Panc1 (cell line): ENCODE measurements at places on chromosomes 7 and 10.

- H3K4me3 ChIP-seq, result no peak overlapping the region
- DNase-seq, result peak; percentile 47
- H3K27me3 ChIP-seq, result no peaks in the 10 kb centered on the region
- H3K36me3 ChIP-seq, result no peaks in the 10 kb centered on the region
Measured at GRCh38 chr7:81725812-81726127, 44.1 kb downstream of the HGF start.

- no peaks in the 10 kb centered on the region for H3K4me1 ChIP-seq
- 0 out of 2 replicates have a peak, but pooled peaks cover 2% of the 10 kb centered on the region for H3K36me3 ChIP-seq
- no peak overlapping the region for H3K4me3 ChIP-seq
- DNase-seq, result no peak
Measured at GRCh38 chr7:44445986-44446671, 44.3 kb downstream of the NUDCD3 start.

GRCh38 chr7:42453931-42454361, 216.9 kb upstream of the GLI3 start:
- DNase-seq, result no peak
- H3K4me1 ChIP-seq, result no peaks in the 10 kb centered on the region
- no peak overlapping the region for H3K4me3 ChIP-seq
- H3K36me3 ChIP-seq, result no peaks in the 10 kb centered on the region
- no peak overlapping the region for H3K27ac ChIP-seq
- no peaks in the 10 kb centered on the region for H3K27me3 ChIP-seq

DNA sequence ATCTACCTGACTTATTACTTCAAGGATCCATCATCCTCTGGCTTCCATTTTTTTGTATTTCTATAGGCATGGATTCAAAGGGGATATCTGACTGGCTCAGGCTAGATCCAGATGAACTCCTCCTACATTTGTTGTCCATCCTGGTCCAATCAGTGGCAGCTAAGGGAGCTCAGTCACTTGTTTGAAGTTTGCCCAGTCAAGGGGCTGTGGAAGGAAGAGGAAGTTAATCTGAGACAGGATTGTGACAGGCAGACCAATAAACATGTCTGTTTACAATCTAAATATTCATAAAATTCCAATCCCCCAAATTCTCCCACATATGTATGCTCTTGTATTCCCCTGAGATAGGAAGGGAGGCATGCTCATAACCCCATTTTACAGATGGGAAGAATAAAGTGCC, 48.7 kb downstream of the CAV1 start:
- peak overlapping the region; percentile 23; the same call in 1 of the 2 replicates for H3K27ac ChIP-seq
- no peaks in the 10 kb centered on the region for H3K36me3 ChIP-seq
- H3K4me3 ChIP-seq, result no peak overlapping the region
- H3K27me3 ChIP-seq, result no peaks in the 10 kb centered on the region
- H3K4me1 ChIP-seq, result 0 out of 2 replicates have a peak, but pooled peaks cover 9% of the 10 kb centered on the region

- H3K27ac ChIP-seq, result no peak overlapping the region
- H3K36me3 ChIP-seq, result no peaks in the 10 kb centered on the region
- H3K4me3 ChIP-seq, result no peak overlapping the region
- DNase-seq, result no peak
- H3K4me1 ChIP-seq, result no peaks in the 10 kb centered on the region
Measured at GRCh38 chr10:32232378-32232777, 114.6 kb downstream of the EPC1 start.

DNA sequence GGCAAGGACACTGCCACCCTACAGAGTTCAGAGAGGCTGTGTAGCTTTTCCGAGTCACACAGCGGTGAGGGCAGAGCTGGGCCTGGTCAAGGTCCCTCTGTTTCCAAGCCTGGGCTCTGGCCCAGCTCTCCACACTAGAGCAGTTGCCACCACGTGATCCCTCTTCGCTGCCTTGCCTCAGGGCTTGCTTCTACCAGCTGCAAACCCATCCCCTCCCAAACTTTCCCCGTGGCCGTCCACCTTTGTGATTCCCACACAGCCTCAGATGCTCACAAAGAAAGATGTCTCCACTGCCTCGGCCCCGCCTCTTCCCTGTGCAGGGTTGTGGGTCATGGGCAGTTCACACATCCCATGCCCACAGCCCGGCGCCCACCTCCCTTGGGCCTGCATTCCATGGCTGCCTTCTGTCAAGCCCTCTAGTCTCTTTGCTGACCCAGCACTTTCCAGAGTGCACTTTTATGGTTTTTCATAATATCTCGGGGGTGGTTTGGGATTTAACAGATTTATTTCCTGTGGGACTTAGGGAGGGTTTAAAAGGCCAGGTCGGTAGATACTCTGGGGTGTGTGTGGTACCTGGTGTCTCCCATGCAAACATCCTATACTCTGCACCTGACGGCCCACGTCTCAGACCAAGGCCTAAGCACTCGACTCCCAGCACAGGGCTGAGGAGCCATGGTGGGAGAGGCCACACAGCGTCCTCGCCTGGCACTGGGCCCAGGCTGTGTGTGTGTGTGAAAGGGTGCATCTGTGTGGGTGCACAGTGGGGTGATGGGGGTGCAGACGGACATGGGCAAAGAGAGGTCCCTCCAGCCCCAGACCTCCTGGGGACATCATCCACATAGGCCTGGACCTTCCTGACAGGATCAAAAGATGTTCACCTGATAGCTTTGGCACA, 59.6 kb downstream of the PKD1L1 start:
- no peaks in the 10 kb centered on the region for H3K27me3 ChIP-seq
- H3K36me3 ChIP-seq, result no peaks in the 10 kb centered on the region
- no peak for DNase-seq

DNA sequence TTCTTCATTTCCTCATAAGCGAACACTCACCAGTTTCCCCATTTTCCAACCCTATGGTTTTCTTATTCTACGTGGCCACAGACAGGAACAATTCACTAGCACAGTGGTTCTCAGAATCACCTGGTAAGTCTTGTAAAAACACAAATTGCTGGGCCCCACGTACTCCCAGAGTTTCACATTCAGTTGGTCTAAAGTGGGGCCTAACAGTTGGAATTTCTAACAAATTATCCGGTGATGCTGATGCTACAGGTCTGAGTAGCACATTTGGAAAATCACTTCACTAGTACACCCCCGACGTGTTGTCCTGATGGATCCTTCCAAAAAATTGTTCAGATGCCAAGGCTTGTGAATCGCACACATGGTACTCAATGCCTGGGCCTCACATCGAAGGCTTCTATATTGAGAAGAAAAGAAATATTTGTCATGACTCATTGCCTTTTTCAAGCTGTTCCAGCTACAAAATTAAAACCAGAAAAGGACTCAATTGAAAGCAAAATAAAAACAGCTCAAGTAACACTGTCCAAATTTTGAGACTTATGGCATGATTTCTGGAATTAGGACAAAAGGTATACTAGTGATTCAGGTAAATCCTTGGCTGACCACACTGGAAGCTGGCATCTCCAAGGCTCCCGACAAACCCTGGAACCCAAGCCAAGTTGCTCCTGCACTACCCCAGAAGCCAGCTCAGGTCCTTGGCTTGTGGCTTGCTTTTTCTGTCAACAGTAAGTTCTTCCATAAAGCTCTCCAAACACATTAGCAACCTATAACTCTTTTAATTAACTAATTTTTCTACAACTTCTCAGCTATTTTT, 12.9 kb upstream of the VIM start:
- H3K27ac ChIP-seq, result peak overlapping the region; percentile 99
- H3K27me3 ChIP-seq, result no peaks in the 10 kb centered on the region
- peaks cover 53% of the 10 kb centered on the region for H3K4me1 ChIP-seq
- H3K4me3 ChIP-seq, result peak overlapping the region; percentile 34

DNA sequence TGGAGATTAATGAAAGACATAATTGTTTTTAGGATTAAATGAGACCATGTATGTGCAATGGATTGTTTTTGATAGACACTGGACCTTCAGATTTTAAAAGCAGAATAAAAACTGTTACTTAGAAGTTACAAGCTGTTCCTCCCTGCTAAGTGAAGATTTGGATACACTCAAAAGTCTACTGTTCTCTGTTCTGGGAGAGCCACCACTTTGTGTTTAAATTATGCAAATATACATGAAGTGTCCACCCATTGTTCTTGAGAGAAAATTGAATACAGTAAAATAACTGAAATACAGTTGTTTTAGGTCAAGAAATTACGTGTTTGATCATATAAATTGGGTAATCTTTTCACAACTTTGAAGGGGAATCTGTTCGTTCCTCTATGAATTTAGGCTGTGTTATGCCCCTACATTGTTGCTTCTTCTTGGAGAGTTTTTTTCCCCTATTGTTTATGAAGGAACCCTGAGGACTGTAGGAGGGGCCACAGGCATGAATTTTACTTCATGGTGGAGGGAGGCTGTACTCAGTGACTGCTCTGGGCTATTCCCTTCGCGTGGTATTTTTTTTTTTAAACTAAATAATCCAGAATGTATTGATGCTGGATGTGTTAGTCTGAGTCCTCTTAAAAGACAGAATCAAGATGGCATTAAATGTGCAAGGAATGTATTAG, 18.6 kb upstream of the VCL start:
- no peak for DNase-seq
- peak overlapping the region; percentile 52 for H3K27ac ChIP-seq
- peaks cover 18% of the 10 kb centered on the region; the same call in 1 of the 2 replicates for H3K4me1 ChIP-seq
- H3K36me3 ChIP-seq, result no peaks in the 10 kb centered on the region
- no peaks in the 10 kb centered on the region for H3K27me3 ChIP-seq

DNA sequence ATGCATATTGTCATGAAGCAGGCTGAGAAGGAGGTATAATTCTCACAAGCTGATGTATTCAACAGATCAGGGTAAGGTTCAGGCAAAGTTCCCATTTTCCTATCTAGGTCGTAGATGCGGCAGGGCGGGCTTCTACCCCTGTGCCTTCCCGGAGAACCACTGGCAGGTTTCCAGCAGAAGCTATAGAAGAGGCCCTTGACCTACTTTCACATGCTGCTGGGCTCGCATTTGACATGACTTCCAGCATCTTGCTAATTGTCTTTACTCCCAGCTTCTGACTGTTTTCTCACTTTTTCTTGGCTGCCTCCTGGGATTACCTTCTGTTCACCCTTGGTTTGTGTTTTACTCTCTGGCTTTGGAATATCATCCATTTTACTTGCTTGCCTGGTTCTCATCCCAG, 32.6 kb upstream of the ORC5 start:
- H3K27ac ChIP-seq, result no peak overlapping the region
- peaks cover 10% of the 10 kb centered on the region; the same call in 1 of the 2 replicates for H3K27me3 ChIP-seq
- no peaks in the 10 kb centered on the region for H3K36me3 ChIP-seq

DNA sequence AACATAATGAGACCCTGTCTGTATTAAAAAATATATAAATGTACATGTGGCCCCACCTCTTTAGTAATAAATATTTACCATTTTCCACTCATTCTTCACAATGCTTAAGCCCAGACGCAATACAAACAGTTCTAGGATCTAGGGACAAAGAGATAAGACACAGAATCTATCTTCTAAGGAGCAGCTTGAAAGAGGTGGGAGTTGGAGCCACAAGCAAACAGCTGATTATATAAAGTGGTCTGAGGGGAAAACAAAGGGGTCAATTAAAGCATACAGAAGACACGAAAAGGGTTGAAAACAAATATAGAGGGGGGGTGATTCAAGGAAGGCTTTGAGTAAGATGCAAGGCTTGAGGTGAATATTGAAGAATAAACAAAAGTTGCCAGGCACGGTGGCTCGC, 43.1 kb downstream of the UBE2H start:
- H3K4me3 ChIP-seq, result no peak overlapping the region
- H3K27me3 ChIP-seq, result no peaks in the 10 kb centered on the region
- no peak overlapping the region for H3K27ac ChIP-seq
- no peak for DNase-seq
- no peaks in the 10 kb centered on the region for H3K36me3 ChIP-seq

GRCh38 chr10:5904227-5904626, 14.2 kb downstream of the FBH1 start:
- no peaks in the 10 kb centered on the region for H3K36me3 ChIP-seq
- no peak overlapping the region for H3K4me3 ChIP-seq
- no peaks in the 10 kb centered on the region for H3K4me1 ChIP-seq
- no peak for DNase-seq
- no peak overlapping the region for H3K27ac ChIP-seq

GRCh38 chr7:104242638-104243037, 34.8 kb upstream of the ORC5 start:
- H3K4me3 ChIP-seq, result no peak overlapping the region
- H3K27ac ChIP-seq, result no peak overlapping the region
- peaks cover 10% of the 10 kb centered on the region; the same call in 1 of the 2 replicates for H3K27me3 ChIP-seq
- DNase-seq, result no peak

- H3K27ac ChIP-seq, result no peak overlapping the region
- DNase-seq, result no peak
Measured at GRCh38 chr7:17524746-17525145, 226.3 kb downstream of the AHR start.

DNA sequence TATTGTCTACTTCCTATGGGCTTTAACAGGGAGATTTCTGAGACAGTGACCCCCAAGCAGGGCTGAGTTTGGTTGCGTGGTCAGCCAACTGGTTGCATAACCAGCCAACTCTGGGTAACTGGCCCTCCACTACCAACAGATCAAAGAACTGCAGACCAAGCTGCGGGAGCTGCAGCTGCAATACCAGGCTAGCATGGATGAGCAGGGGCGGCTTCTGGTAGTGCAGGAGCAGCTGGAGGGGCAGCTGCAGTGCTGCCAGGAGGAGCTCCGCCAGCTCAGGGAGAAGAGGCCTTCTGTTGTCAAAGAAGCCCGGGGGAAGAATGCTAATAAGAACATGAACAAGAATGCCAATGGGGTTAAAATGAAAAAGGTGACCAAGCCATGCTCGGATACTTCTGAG, 15.7 kb upstream of the FLNC start:
- H3K27me3 ChIP-seq, result peaks cover 23% of the 10 kb centered on the region
- no peaks in the 10 kb centered on the region for H3K4me1 ChIP-seq
- no peak overlapping the region for H3K4me3 ChIP-seq
- no peaks in the 10 kb centered on the region for H3K36me3 ChIP-seq
- DNase-seq, result no peak

- H3K36me3 ChIP-seq, result no peaks in the 10 kb centered on the region
- peak overlapping the region; percentile 44; the same call in 1 of the 2 replicates for H3K27ac ChIP-seq
- H3K27me3 ChIP-seq, result no peaks in the 10 kb centered on the region
- no peak for DNase-seq
Measured at GRCh38 chr10:60817398-60817805, 39.1 kb downstream of the CDK1 start.

DNA sequence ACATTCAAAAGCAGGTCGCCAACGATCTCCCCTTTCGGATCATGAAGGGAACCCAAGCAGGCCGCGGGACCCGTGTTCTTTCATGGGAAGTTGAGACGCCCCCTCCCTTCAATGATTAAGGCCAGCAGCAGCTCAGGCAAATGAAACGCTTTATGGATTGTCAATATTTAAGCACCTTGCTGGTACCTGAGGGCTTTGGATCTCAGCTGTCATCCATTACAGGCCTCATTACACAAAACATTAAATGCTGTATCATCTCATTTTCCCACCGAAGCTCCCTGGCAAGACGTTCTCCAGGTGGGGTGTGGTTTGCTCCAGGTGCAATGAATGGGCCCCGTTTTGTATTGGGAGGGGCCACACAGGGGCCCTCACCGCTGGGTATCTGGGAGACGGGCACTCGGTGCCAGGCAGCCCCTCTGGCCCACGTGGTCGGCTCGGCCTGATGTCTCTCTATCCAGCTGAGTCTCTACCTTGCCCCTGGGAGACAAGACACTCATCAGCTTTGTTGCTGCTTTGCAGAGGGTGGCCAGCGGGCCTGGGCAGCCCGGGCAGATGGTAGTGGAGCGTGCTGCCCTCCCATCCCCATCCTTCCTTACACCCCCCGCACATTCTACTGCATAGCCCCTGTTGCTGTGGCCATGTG, 456.1 kb upstream of the FOXK1 start:
- H3K36me3 ChIP-seq, result no peaks in the 10 kb centered on the region
- no peak overlapping the region for H3K27ac ChIP-seq
- H3K4me3 ChIP-seq, result no peak overlapping the region
- no peaks in the 10 kb centered on the region for H3K4me1 ChIP-seq
- no peak for DNase-seq
- H3K27me3 ChIP-seq, result no peaks in the 10 kb centered on the region

- no peak overlapping the region for H3K27ac ChIP-seq
- no peaks in the 10 kb centered on the region for H3K27me3 ChIP-seq
- H3K4me3 ChIP-seq, result no peak overlapping the region
- DNase-seq, result no peak
- peaks cover 7% of the 10 kb centered on the region; the same call in 1 of the 2 replicates for H3K4me1 ChIP-seq
- H3K36me3 ChIP-seq, result no peaks in the 10 kb centered on the region
Measured at GRCh38 chr10:46225597-46225996, 61.2 kb upstream of the ANTXRL start.
